NCI-H524 treated with DMSO at 0.1 percent for 48 hours (cell line): ENCODE measurements at places on chromosomes 1 and 21.

DNA sequence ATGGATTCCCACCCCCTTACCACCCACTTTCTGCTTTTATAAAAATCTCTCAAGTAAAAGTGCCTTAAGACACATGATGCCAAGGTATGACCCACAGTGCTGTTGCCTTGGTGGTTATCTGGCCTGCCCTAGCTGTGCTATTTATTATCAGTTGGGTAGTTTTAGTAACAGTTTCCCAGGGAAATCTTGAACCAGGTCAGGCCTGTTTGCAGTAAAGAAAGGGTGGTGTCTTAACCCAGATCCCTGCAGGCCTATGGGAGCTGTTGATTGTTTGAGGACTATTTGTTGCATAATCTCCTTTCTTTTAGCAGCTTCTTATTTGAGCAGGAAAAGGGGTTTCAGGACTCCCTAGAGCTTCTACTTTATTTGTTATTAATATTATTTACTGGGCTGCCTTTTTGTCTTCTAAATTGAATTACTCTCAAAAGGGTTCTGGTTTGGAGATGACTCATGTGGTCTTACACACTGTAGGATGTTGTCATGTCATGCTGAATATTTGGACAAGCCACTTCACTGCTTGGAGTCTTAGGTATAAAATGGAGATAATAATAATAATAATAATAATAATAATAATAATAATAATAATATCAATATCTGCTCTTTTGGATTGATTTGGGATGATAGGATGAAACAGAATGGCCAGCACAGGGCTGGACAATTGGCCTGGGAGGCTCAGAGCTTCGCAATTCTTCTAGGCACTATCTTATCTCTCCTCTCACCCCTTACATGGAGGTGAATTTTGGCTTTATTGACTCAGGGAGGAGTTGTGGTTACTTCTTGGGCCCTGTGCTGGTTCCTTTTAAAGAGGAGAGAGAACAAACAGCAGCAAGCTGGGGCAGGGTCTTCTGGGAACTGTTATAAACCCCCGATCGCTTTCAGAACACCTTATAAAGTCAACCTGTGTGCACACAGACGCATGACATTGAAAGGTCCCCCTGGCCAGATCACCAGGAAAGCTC, 252.1 kb downstream of the PRDM2 start:
- no peak for DNase-seq

DNA sequence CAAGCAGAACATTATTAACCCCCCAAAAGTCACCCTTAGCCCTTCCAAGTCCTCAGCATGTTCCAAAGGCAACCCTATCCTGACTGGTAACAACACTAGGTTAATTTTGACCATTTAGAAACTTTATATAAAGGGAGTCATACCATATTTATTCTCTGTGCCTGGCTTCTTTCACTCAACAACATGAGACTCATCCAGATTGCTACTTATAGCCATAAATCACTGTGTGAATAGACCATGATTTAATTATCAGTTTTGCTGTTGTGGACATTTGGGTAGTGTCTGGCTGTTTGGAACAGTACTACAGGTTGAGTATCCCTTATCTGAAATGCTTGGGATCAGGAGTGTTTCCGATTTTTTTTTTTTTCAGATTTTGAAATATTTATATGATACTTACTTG, 252.1 kb downstream of the DISC1 start:
- no peak for DNase-seq

- no peak for DNase-seq
These were observed 947 bp upstream of the RIT1 start for GRCh38 chr1:155912056-155912536.

GRCh38 chr21:45945868-45946210, 35.7 kb upstream of the COL6A1 start:
- DNase-seq = no peak

DNA sequence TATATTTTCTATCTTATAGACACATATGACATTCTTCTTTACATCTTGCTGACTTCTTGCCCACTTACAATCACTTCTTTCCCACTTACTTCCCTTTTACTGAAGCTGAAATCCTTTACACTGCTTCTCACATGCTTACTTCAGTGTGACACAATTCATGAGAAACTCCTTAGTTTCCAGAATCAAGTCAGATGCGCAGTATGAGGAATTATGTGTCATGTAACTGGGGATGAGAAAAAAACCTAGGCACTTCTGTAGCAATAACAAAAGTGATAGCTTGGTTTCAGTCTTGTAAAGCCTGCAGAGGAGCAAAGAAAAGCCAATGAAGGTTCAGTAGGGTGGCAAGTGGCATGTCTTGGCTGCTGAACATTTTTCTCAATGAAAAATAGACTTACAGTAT, 566.2 kb upstream of the RGS18 start:
- DNase-seq = no peak

DNA sequence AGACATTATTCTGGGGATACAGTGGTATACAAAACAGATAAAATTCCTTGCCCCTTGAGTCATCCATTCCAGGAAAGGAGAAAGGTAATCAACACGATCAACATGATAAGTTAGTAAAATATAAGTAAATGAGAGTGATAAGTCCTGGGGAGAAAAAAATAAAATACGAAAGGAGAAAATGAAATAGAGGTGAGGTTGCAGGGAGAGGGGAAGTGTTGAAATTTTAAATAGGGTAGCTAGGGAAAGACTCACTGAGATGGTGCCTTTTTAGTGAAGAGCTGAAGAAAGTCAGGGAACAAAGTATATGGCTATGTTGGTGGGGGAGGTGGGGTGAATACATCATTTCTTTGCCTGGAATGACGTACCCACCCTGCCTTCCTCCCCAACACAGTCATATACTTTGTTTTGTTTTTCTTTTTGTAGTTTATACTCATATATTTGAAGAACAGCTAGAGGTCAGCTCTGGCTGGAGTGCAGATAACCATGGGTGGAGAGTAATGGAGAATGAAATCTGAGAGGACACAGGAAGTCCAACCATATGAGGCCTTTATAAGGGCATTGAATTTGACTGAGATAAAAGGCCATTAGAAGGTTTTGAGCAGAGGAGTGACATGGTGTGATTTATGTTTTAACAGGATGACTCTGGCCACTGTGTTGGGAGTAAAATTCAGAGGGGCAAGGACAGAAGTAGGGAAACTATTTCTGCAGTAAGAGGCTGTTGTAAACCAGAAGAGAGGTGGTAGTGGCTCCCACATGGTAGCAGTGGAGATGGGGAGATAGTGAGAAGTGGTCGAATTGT, 54.8 kb downstream of the OSBPL9 start:
- DNase-seq = no peak

GRCh38 chr1:220409771-220410595, 118.0 kb upstream of the MARK1 start:
- DNase-seq = no peak

GRCh38 chr1:6884652-6885153, 99.4 kb downstream of the CAMTA1 start:
- DNase-seq = no peak

GRCh38 chr1:116737020-116737854, 17.0 kb upstream of the CD2 start:
- DNase-seq = no peak

- DNase-seq = peak; percentile 46
These were observed 97.2 kb upstream of the ARTN start for GRCh38 chr1:43836267-43836951.

DNA sequence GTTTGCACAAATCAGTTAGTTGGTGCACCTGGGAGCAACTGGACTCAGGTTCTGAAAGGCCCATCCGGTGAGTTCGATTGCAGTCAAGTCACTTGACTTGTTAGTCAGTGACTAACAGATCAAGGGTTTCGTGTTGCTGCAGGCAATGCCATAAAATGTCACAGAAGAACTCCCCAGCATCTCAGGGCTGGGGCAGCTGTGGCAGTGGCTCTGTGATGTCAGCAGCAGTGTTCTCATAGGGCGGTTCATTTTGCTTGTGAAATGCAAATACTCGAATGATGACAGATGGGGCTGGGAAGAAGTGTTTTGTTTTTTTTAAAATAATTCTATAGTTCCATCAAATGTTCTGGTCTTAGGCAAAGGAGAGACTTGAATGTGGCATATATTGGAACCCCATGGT, 287.8 kb downstream of the LMX1A start:
- peak; percentile 25 for DNase-seq

DNA sequence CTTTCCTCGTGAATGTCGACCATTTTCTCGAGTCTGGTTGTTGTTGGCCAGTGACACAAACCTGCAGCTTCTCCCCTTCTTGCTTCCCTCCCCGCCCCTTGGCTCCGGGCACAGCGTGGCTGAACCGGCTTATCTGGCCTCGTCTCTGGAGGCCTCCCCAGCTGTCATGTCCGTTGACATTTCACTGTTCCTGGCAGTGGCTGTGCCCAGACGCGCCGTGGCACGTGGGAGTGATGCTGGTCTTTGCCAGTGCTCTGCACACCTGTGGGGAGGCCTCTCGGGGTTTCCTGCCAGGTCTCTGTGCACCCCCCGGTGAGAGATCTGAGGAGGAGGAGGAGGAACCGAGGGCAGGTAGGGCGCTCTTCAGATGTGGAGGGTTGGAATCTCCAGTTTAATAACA, 23.7 kb downstream of the SKI start:
- DNase-seq = no peak
